ENCODE measurements at places on chromosomes 11 and 22. TPM values are rescaled to one million over a fixed set of nuclear protein-coding genes. Genes with fewer than 3 reads are reported as not detected.

DNA sequence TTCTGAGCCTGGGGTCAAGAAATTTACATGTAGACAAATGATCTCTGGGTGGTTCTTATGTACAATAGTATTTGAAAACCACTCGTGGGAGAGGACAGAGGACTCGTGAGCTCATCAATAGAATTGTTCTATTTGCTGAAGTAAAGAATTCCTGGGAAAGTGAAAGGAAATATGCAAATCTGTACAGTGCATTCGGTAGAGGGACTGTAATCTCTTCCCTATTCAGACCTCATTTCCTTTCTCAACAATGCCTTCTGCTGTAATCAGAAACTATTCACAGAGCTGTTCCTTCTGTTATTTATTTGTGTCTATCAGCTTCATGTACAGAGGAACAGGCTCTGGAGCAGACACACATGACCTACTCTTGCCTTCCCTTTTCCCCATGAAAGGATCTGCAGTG lies 709.4 kb upstream of the KIRREL3 start:
- DNase-seq = no peak

GRCh38 chr11:35487532-35488078 lies 37.8 kb downstream of the PAMR1 start:
- DNase-seq = no peak

- no peak for DNase-seq
Measured at GRCh38 chr11:6417907-6418556, 862 bp downstream of the APBB1 start.

GRCh38 chr11:74791333-74792100 lies 42.9 kb downstream of the RNF169 start:
- no peak for DNase-seq

DNA sequence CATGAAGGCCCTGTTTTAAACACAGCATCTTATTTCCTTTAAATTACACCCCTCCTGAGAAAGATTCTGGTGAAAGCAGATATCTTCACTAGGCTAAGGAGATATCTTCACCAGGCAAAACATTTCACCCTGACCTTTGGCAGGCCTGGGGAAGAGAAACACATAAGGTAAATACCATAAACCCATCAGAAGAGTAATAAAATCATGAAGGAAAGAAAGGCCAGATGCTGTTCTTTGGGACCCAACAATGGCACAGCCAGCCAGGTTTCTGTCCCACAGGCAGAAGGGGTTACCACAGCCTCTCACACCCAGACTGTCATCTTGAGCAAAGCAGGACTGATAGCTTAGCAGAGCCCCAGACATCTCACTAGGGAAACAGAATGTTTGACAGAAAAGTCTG lies 125.4 kb downstream of the CCDC34 start:
- DNase-seq = no peak

GRCh38 chr11:72962084-72962483 lies 147.9 kb downstream of the ATG16L2 start:
- no peak for DNase-seq

- peak; percentile 73 for DNase-seq
Measured at GRCh38 chr11:71200761-71201160, 51.6 kb downstream of the SHANK2 start.

DNA sequence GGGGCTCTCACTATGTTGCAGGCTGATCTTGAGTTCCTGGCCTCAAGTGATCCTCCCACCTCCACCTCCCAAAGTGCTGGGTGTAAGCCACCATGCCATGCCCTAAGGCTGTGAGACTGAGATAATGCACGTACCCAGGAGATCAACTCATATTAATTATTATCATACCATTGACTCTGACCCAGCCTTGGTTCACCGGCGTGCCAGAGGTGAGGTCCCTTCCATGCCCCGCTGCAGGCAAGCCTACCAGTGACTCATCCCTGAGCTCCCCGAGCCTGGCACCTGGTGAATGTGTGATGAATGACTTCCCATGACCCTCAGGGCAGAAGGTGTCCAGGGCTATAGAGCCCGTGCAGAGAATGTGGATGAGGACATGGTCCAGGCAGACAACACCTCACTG lies 12.1 kb downstream of the GAL3ST1 start:
- peak; percentile 19 for DNase-seq

GRCh38 chr11:67085617-67086016 lies 29.0 kb downstream of the RHOD start:
- peak; percentile 77 for DNase-seq

GRCh38 chr11:12094872-12095800 lies 15.3 kb upstream of the MICAL2 start:
- no peak for DNase-seq

Gene MPZL3
- total RNA-seq = 1.8 TPM

DNA sequence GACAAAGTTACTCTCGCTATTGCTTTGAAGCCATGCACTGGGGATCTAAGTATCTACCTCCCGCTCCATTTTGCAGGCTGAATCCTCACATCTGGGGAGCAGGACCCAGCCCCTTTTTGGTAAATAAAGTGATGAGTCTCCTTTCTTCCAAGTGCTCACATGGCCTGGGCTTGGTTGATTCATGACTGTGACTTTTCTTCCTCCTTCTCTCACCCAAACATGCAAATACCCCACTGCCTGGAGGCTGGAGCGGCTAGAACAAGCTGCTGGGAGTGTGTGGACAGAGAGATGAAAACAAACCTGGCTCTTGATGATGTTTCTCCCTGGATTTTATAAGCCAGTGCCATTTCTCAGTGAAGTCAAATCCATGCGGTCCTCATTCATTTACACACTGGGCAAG lies 72.7 kb downstream of the TRIM29 start:
- no peak for DNase-seq

Gene ELF5
- total RNA-seq = not detected

DNA sequence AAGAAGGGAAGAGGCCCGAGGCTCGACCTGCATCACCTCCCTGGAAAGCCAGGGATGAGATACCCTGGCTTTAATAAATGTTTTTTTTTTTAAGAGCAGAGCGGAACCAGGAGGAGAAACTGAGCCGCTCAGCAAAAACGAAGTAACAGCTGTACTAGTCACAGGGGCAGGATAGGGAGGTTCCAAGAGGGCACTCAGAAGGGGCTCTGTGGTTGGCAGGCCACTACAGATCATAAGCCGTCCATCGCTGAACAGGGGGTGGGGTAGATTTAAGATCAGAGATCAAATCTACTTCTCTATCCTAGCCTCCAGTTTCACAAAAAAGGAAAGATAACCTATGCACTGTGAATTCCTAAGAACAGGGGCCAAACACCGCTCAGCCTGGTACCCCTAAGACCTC lies 625 bp downstream of the EIF3D start:
- no peak for DNase-seq

DNA sequence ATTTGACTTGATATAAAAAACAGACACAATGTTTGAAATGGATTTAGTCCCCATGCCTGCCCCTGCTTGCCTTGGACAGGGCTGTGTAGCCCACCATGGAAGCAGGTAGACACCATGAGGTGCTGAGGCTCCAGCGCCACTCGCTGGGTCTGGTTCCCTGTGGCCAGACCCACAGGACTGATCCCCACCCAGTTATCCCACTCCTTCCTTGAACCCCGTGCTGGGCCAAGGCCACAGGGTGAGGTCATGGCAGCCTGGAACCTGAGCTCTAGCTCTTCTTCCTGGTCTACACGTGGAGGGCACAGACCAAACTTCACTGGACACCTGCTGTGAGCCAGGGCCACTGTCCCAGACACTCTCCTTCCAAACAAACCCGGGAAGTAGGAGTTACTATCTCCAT lies 42.5 kb downstream of the GAB4 start:
- no peak for DNase-seq

Gene SRPRA
- total RNA-seq = 99.5 TPM

- no peak for DNase-seq
Measured at GRCh38 chr11:125174057-125174456, 9.5 kb downstream of the PKNOX2 start.

GRCh38 chr22:49777569-49778249 lies 50.0 kb downstream of the BRD1 start:
- no peak for DNase-seq

- DNase-seq = no peak
Measured at GRCh38 chr11:106295974-106296373, 218.5 kb downstream of the AASDHPPT start.

Gene KCTD17
- total RNA-seq = 25.0 TPM
